Stimulated activated CD4-positive, alpha-beta T cell treated with anti-CD3 and anti-CD28 coated beads, Interleukin-2, amount 100 ng/mL, for 48 hours (primary cell): ENCODE measurements at places on chromosomes 12 and 14.

DNA sequence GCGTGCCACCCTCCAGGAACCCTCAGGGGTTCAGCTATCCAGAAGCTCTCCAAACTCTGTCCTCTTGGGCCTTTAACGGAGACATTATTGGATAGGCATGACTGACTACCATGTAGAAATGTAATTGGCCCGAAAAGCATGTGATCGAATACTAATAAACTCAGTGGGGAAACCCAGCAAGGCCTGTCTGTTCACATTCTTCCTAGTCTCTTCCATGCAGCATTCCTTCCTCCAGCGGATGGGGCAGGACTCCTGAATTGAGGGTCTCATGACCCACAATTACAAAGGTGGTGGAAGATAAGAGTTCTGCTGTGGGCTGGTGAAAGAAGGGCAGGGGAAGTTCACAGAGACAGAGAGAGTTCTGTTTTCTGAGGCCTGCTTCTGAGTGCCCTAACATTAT is 6.5 kb upstream of the PRDM4 start:
- no peak for DNase-seq

GRCh38 chr14:67984274-67984673 is 164.7 kb downstream of the RAD51B start:
- DNase-seq = no peak

GRCh38 chr12:91565246-91565645 is 382.6 kb upstream of the DCN start:
- DNase-seq = peak; percentile 25

- DNase-seq = no peak
Measured at GRCh38 chr14:68585690-68586089, 207.2 kb downstream of the ZFP36L1 start.

GRCh38 chr14:60807971-60808370 is 73.4 kb downstream of the MNAT1 start:
- DNase-seq = no peak

DNA sequence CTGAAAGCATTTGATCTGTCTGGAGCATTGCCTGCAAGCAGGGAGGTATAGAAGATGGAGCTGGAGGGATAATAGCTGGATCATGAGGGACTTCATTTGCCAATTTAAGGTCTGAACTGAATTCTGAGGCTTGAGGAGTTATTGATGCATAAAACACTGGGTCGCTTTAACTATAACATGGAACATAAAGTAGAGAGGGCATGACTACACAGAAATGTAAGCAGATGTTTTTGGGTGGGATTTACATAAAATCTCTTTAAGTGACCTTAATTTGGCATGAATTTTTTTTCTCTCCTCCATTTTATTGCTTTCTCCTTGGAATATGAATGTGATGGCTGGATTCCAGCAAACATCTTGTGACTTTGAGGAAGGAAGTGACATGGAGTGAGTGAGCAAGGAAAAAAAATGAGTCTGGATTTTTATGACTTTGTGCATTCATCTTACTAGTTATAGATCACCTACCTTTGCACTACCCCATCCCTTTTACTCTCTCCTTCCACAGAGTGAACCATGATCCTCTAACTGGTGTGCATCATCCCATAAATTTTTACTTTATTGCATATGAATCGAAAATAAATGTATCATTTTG is 356.0 kb downstream of the DUSP6 start:
- no peak for DNase-seq
